ENCODE measurements at places on chromosomes 2 and 18.

DNA sequence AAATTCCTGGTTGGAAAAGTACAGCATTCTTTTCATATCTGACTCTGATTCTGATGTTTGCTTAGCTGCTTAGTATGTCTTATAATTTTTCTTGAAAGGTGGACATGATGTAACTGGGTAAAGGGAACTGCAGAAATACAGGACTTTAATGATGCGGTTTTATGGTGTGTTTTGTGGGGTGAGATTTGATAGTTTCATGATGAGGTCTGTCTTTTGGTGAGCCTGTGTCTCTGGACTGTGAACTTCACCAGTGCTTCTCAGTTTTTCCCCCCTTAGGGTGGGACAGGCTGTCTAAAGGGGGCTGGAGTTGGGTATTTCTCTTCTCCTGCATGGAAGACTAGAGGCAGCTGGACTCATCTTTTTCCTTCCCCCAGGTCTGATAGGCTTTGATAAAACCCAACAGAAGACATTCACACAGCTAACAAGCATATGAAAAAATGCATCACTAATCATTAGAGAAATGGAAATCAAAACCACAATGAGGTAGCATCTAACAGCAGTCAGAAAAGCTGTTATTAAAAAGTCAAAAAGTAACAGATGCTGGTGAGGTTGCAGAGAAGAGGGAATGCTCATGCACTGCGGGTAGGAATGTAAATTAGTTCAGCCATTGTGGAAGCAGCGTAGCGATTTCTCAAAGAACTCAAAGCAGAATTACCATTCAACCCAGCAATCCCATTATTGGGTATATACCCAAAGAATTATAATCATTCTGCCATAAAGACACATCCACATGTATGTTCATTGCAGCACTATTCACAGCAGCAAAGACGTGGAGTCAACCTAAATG, 77.6 kb downstream of the EPC2 start:
- DNase-seq, result no peak

- DNase-seq, result peak; percentile 64
Observed at GRCh38 chr2:46967990-46968647, 52.5 kb upstream of the MCFD2 start.

- DNase-seq, result no peak
Observed at GRCh38 chr2:78486565-78486964, 538.9 kb upstream of the REG3G start.

- no peak for DNase-seq
Observed at GRCh38 chr2:172397148-172397834, 30.1 kb upstream of the ITGA6 start.

GRCh38 chr2:119914266-119914665, 98.6 kb upstream of the EPB41L5 start:
- no peak for DNase-seq

DNA sequence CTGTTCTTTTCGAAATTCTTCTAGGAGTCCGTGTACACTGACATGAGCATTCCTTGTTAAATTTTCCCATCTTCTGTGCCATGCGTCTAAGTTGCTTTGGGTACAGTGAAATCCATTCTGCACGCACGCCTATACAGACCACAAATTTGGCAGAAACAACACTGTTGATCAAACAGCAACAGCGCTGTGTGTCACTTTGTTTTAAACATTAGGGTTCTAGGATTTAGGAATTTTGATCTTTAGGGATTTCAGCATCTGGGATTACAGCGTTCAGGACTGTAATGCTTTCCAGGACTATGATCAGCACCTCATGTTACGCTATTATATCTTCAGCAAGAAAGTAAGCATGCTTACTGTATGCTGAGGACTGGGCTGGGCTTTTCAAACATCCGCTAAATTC, 47.1 kb upstream of the FHL2 start:
- DNase-seq, result no peak

- no peak for DNase-seq
Observed at GRCh38 chr2:2825062-2825461, 494.0 kb upstream of the MYT1L start.

GRCh38 chr2:53252115-53252514, 515.5 kb upstream of the CHAC2 start:
- no peak for DNase-seq

GRCh38 chr2:68367953-68368653, 3.0 kb downstream of the PLEK start:
- no peak for DNase-seq

DNA sequence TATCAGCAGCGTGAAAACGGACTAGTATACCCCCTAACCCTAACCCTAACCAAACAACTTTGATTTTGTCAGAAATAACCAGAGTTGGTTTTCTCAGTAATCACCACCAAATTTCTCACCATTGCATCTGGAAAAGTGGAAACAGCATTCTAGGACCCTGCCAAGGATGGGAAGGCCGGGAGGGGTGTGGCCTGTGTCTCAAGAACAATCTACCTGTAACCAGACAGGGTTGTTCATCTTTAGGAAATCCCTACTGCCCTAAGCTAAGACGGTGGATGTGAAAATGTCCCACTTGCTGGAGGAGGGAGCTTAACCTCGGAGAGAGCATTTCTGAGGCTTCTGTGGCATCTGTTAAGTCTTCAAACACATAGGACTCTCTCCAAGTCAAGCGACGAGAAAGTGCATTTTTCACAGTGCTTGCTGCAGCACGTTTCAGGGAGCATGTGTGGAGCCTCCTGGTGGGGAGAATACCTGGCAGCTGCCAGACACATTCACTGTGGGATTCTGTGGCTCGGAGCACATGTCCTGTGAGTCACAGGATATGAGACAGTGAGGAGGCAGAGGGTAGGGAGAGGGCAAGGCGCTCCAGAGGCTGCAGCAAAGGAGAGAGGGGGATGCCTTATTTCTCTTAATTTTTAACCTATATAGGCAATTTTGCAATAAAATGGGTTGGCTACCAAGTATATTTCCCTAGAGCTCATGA, 207.5 kb downstream of the SPP2 start:
- DNase-seq, result peak; percentile 11

GRCh38 chr2:217222309-217222910, 362.5 kb upstream of the TNP1 start:
- DNase-seq, result no peak

DNA sequence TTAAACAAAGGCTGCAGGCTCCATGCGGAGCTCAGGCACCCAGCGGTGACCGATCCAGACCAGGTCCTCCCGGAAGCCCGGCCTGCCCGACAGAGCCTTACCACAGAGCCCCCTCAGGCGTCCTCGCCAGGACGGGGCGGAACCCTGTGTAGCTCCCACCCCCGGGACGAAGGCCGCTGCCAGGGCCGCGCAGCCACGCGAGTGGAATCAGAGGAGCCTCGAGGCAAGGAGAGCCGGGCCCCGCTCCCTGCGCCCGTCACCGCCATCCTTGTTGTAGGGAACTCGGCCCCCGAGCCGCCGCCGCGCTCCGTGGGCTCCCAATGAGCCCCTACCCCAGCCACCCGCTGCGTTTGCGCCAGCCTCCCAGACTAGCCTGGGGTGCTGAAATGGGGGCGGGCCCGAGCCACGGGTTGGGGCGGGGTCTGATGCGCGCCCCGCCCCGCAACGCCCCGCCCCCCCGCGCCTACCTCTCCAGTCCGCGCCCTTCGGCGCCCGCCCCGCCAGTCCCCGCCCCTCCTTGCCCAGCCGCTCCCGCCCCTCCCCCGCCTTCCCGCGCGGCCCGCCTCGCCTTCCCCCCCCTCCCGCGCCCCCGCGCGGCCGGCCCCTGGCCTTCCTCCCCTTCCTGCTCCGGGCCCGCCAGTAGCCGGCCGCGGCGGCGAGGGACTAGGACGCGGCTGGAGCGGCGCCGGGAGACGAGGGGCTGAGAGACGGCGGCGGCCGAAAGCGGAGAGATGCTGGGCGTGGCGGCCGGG, at the start of gene LIMS1:
Gene LIMS1 (plus strand): TSS at position 639 of the 752 bp plus-strand sequence. CDS start 93 bp downstream, at position 732.
- DNase-seq, result peak; percentile 79

DNA sequence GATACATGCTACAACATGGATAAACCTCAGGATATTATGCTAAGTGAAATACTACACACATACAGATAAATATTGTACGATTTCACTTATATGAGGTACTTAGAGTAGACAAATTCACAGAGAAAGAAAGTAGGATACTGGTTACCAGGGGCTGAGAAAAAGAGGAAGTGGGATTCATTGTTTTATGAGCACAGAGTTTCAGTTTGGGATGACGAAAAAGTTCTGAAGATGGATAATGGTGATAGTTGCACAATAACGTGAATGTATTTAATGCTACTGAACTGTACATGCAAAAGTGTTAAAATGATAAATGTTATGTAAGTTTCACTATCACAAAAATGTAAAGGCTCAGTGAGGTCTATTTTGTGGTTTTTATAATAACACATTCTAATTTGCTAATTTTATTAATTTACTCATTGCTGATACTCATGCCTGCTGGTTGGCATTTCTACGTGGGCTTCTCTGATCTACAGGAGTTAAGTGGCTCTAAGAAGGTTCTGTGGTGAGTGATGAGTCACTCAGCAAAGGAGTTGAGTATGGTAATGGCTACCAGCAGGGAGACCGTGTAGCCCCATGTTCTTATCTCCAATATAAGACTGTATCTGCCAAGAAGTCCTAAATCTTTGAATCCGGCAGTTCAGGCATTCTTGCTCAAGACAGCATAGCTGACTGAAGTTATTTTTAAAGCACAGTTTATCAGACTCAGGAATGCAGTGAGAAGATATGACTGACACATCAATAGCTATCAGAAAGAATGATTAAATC, 41.1 kb downstream of the UPP2 start:
- DNase-seq, result no peak

DNA sequence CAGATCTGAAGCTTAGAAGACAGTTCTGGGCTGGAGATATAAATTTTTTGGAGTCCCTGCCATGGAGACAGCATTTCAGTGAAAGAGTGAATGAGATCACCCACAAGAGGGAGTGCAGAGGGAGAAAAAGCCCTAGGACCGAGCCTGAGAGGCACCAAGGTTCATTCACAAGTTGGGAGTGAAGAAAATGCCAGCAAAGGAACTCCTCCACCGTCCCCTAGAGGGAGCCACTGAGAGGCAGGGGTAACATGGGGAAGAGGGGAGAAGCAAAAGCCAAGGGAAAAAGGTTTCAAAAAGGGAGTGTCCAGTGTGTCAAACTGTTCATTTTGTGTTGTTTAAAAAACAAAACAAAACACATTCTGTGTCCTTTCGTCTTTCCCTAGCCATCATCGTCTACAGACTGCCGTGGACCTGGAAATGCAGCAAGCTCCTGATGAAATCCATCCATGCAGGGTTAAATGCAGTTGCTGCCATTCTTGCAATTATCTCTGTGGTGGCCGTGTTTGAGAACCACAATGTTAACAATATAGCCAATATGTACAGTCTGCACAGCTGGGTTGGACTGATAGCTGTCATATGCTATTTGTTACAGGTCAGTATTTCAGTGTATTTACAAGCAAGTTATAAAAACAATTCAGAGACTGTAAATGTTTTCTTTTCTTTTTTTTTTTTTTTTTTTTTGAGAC, 19.1 kb downstream of the CYBRD1 start:
- no peak for DNase-seq

DNA sequence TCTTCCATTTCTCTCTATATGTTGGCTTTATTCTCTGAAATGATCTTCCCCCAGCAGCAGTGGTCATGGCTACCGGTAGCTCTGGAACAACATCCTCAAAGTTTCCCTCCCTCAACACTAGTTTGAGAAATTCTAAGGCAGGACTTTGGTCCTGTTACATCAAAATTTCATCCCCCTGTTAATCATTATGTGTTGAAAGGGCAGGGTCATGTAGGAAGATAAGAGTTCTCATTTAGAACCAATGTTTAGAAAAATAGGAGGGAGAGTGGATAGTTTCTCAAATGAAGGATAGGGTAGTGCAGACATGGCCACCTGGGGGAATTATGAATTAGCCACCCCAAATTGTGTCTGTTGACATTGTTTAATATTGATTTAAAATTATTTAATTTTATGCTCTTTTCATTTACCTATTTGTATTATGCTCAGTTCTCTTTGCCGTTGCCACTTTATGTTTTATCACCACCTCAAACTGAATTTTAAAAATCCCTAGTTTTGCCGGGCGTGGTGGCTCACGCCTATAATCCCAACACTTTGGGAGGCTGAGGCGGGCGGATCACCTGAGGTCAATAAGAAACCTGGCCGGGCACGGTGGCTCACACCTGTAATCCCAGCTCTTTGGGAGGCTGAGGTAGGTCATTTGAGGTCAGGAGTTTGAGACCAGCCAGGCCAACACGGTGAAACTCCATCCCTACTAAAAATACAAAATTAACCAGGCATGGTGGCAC, 22.3 kb downstream of the EML4 start:
- no peak for DNase-seq

- no peak for DNase-seq
Observed at GRCh38 chr18:66325251-66325650, 278.6 kb downstream of the CDH19 start.

DNA sequence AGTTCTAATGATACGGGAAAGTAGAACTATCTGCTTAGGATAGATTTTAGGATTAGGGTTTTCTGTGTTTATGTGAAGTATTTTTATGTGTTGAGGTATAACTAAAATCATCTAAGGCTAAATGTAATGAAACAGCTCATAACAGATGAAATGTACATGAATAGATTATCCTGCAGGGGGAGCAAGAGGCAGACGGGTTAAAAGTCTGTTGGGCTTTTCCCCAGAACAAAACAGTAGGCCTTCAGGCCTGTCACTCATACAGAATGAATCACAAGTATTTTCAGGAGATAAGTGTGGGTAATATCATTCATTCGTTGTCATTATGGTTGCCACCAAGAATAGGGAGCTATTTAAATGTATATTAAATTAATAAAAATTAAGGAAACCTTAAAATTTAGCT, 107.9 kb upstream of the IL1R2 start:
- DNase-seq, result no peak

Data from head of caudate nucleus (tissue), 42 donors.